ENCODE measurements at places on chromosomes 16 and 17.

GRCh38 chr16:85686912-85687591 is 1.7 kb downstream of the GINS2 start:
- no peak for DNase-seq

DNA sequence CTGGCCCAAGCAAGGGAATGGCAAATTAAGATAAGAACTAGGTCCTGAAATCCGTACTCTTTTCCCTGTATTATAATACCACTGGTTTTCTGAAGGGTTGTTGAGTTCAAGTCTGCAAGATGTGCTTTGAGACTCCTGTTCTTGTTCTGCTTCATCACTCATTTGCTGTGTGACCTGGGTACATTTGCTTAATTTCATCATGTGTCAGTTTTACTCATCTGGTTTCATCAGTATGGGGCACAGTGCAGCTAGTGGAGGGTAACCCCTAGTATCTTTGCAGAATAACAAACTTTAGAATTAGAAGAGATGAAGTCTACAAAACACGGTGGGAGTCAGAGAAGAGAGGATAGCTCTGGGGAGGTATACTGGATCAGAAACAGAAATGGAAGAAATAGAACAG is 21.9 kb upstream of the EFCAB13 start:
- no peak for DNase-seq

GRCh38 chr16:12061336-12062055 is 85.0 kb downstream of the SNX29 start:
- DNase-seq, result no peak

DNA sequence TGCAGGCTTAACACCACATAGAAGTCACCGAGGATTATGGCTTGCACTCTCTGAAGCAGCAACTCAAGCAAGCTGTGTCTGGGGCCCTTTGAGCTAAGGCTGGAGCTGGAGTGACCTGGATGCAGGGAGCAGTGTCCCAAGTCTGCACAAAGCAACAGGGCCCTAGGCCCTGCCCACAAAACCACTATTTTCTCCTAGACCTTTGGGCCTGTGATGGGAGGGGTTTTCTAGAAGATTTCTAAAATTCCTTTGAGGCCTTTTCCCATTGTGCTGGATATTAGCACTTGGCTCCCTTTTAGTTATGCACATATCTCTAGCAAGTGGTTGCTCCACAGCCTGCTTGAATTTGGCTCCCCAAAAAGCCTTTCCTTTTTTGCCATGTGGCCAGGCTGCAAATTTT is 44.5 kb downstream of the KCNJ16 start:
- DNase-seq, result no peak

DNA sequence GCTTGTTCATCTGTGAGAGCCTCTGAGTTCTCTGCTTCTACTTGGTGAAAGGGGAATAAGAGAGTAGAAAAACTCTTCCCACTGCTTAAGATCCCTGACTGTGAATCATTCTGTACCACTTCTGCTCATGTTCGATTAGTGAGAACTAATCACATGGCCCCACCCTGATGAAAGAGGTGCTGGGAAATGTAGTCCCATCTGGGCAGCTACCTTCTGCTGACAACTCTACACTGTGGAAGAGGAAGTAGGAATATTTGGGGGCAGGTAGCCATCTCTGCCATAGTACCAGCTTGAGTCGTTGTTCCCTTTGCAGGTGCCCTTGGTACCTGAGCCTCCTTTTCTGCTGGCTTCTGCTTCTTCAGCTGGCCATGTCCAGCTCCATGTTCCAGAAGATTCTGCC is 29.9 kb downstream of the NKD1 start:
- no peak for DNase-seq

DNA sequence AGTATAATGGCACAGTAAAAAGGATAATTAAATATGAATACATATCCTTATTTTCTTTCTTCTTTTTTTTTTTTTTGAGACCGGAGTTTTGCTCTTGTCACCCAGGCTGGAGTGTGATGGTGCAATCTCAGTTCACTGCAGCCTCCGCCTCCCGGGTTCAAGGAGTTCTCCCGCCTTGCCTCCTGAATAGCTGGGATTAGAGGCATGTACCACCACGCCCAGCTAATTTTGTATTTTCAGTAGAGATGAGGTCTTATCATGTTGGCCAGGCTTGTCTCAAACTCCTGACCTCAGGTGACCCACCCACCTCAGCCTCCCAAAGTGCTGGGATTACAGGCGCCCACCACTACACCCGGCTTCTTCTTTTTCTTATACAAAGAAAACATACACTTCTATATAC is 12.0 kb downstream of the GABARAPL2 start:
- DNase-seq, result no peak

GRCh38 chr17:38685491-38685890 is 10.7 kb upstream of the EPOP start:
- no peak for DNase-seq

GRCh38 chr16:3578121-3578520 is 918 bp upstream of the NLRC3 start:
- no peak for DNase-seq
